Stimulated activated CD8-positive, alpha-beta memory T cell treated with anti-CD3 and anti-CD28 coated beads, Interleukin-4, amount 100 ng/mL, for 1 hour (primary cell): ENCODE measurements at places on chromosomes 11 and 22.

DNA sequence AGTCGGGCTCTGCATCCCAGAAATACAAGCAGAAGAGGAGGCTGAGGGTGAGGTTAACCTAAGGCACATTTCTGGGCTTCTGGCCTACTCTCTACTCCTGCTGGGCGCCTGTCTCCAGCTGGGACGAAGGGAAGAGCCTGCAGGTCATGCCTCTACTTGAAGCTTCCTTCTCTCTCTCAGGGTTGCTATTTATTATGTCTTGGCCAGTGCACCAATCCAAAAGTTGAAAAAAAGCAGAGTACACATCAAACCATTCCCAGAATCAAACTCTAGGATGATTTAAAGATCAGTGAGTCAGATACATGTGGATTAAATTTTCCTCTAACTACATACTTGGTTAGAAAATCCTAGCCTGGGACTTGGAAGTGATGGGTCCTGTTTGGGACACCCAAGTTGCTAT lies 60.2 kb upstream of the CDON start:
- no peak for DNase-seq

GRCh38 chr11:11967669-11968510 lies 40.5 kb downstream of the DKK3 start:
- DNase-seq: no peak

DNA sequence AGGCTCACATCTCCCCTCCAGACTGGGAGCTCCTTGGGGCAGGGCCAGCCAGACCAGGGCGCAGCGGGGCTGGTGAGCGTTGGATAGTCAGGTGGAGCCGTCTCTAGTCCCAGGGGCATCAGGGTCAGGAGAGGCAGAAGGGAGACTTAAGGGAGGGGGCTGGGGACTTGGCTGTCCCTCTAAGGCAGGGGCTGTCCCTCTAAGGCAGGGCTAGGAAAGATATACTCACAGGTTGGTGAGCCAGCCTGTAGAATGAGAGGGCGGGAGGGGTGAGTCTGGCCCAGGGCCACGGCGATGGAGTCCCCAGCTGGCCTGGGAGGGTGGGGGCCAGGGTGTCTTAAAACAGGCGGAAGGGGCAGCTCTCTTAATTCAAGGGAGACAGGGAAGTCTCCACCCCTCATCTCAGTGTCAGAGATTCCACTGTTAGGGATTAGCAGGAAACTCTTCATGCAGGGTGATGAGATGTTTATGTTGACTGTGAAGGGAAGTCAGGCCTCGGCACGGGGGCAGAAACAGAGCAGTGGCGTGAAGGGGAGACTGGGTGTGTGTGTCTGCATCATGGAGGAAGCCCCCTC lies 11.3 kb downstream of the P2RY2 start:
- no peak for DNase-seq

GRCh38 chr11:8512547-8512946 lies 81.5 kb downstream of the STK33 start:
- no peak for DNase-seq

DNA sequence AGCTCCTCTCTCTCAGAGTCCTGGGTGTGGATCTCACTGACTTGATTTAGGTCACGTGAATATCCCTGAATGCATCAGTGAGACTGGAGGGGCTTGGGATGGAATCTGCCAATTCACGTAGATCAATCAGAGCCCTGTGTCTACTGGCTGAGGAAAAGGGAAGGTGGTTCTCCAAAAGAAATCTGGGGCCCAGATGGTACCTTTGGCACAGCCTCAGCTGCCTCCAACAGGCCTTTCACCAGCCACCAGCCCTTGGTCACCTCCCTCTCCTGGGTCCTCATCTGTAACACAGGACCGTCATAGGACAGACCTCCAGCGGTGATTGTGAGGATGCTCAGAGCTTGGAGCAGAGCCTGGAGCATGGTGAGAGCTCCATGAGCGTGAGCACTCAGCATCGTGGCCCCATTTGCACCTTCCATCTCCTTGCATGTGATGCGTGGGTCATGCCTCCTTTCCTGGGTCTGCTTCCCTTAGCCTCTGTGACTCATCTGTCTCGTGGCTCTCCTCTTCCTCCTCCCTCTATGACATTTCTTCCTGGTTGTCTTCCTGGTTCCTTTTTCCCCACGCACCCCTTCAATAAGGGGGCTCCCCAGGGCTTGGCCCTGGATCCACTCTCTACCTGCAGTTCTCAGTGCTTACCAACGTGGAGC lies 7.5 kb upstream of the MIEF1 start:
- no peak for DNase-seq

DNA sequence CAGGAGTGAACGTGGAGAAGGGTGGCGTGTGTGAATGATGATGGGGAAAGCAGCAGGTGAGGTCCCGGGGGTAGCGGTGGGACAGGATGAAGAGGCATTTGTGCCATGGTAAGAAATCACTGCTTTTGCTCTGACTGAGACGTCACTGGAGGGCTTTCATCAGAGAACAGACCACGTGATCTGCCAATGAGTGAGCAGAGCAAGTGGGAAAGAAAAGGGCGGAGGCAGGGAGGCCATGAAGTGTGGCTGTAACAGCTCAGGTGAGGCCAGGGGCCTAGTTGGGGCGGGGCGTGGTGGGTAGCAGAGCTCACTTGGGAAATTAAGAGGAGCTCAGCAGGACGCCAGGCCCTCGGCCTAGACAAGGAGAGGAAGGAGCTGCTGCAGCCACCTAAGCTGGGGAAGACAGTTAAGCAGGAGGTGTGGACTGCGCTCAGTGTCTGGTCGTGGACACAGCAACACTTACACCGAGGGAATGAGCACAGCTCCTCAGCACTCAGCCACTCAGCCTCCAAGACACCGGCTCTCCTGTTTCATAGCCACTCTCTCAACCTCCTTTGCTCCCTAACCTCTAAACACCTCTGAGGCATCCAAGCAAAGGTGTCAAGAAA lies 14.1 kb upstream of the TMEM121B start:
- no peak for DNase-seq

DNA sequence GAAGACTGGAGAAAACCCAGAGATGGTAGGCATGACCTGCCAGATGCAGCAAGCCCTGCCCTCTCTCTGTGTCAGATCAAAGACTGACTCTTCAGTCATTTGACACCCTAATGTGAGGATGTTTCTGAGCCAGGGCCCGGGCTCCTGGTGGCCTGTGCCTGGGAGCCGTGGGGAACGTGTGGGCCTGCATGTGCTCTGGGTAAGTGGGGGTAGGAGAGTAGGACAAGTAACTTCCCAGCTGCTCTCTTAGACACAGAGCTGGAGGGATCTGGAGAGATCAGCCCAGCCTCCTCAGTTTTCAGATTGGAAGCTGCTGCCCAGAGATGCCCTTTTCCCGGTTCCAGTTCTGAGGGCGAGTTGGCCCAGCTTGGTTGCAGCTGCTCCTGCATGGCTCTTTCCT lies 110.8 kb downstream of the TEAD1 start:
- no peak for DNase-seq
